ENCODE measurements at places on chromosomes 2 and 18. TPM values are rescaled to one million over a fixed set of nuclear protein-coding genes. Genes with fewer than 3 reads are reported as not detected.

The TNS1 gene
- total RNA-seq, result 3.2 TPM

The CIDEA gene
- not detected for total RNA-seq

DNA sequence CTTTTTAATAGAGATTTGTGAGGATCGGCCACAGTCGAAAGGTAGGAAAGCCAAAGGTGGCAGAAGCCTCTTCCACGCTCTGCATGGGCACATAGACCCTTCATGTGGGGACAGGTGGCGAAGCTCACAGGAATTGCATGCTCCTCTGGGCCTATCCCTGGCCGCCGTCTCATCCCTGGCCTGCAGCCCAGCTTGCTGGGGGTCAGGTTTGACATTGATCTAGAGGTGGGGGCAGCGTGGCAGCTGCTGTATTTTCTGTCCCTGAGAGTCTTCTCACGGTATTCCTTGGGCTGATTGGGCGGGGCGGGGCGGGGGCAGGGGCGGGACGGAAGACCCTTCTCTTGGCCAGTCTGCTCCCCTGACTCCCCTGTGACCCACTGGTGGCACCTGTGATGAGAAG, 48.9 kb downstream of the STK25 start:
- H3K4me1 ChIP-seq, result no peaks in the 10 kb centered on the region
- no peaks in the 10 kb centered on the region for H3K36me3 ChIP-seq
- H3K27ac ChIP-seq, result no peak overlapping the region
- no peak for DNase-seq
- H3K4me3 ChIP-seq, result no peak overlapping the region
- peaks cover 7% of the 10 kb centered on the region for H3K27me3 ChIP-seq

The PKDCC gene
- 959 TPM for total RNA-seq

DNA sequence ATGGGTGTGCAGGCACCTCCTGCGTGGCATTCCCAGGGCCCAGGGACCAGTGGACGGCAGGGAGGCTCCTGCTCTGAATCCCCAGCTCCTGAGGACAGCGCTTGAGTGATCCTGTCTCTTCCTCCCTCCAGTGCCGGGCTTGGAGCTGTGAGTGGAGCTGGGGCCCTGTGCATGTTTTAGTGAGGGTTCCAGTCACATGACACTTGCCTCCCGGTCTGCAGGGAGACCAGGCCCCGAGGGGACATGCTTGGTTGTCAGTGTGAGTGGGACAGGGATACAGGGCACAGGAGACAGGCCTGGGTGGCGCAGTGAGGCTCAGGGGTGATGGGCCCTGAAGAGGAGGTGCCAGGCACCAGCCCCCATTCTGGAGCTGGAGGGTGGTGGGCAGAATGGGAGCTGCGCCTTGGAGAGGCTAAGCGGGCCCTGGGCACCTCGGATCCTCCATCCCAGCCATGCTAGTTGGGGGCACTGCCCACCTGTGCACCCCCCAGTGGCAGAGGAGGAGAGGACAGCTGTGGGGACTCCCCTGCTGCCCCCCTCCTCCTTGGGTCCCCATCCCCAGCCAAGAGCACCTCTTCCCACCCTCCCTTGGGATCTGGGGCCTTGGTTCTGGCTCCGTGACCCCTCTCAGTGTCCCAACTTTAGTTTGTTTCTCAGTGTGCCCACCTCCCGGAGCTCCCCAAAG, 12.0 kb downstream of the ARHGEF4 start:
- no peak overlapping the region for H3K4me3 ChIP-seq
- H3K27me3 ChIP-seq, result peaks cover 5% of the 10 kb centered on the region
- DNase-seq, result no peak
- H3K4me1 ChIP-seq, result peaks cover 11% of the 10 kb centered on the region
- H3K27ac ChIP-seq, result no peak overlapping the region

DNA sequence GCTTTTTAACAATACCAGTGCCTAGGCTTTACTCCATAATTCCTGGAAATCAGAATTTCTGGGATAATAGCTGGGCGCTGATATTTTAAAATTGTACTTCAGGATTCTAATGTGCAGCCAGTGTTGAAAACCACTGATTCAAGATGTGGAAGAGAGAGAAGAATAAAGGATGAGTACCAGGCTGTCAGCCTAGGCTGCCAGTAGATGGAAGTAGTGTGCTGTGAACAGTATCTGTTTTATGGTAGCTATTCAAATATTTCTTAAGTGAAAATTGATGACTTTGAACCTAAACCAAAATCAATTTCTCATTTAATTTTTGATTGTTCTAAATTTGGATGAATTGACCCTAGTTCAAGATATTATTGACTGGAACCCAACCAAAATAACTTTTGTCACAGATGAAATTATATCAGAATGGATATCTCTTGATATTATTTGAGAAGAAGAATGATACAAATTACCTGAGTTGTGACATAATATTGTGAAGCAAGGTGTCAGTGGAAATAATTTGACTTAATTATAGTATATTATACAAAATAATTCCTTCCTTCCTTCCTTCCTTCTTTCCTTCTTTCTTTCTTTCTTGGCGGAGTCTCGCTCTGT, 88.0 kb downstream of the COMMD1 start:
- H3K27me3 ChIP-seq, result no peaks in the 10 kb centered on the region
- H3K36me3 ChIP-seq, result no peaks in the 10 kb centered on the region
- H3K4me3 ChIP-seq, result no peak overlapping the region
- peaks cover 2% of the 10 kb centered on the region for H3K4me1 ChIP-seq

GRCh38 chr2:103459283-103459682, 697.5 kb downstream of the TMEM182 start:
- H3K27ac ChIP-seq, result no peak overlapping the region
- no peak for DNase-seq
- no peaks in the 10 kb centered on the region for H3K36me3 ChIP-seq
- H3K27me3 ChIP-seq, result no peaks in the 10 kb centered on the region
- peaks cover 2% of the 10 kb centered on the region for H3K4me1 ChIP-seq

- DNase-seq, result no peak
- H3K4me1 ChIP-seq, result peaks cover 5% of the 10 kb centered on the region
Measured at GRCh38 chr18:44627280-44627679, 53.4 kb upstream of the SETBP1 start.

The ANKRD23 gene
- 5.7 TPM for total RNA-seq

- H3K4me3 ChIP-seq, result no peak overlapping the region
- DNase-seq, result no peak
- peaks cover 5% of the 10 kb centered on the region for H3K27me3 ChIP-seq
- H3K36me3 ChIP-seq, result no peaks in the 10 kb centered on the region
- no peak overlapping the region for H3K27ac ChIP-seq
Measured at GRCh38 chr2:237863102-237863511, 3.7 kb downstream of the RAMP1 start.

DNA sequence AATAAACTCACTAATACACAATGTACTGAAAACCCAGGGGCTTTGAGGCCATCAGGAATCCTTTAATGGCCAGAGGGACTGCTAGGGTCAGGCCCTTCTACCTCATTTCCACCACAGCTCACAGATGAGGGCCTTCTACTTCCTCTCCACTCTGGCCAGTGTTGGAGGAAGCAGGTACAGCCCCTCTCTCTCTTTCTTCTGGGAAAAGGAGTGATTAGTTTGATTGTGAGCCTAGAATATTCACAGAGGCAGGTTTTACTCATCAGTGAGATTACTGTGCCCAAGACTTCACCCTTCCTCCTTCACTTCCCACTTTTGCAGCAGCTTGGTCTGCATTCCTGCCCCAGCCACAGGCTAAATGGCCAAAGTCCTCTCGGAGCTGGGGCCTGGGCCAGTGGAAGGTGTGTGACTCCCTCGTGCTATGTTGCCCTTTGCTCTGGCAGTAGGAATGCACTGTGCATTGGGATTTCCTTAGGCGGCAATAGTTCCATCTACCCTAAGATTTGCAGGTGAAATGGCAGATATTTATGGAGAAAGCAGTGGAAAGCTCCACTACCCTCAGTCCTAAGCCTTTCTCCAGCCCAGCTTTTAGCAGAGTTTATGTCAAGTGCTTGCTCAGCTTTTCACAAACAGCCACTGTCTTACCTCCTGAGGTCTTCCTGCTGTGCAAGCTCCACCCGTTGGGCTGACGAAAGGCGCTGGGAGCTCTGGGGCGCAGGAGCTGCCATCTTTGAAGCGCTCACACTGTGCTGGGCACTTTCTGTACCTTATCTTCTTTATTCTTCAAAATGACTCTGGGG, 36.2 kb upstream of the YES1 start:
- H3K36me3 ChIP-seq, result no peaks in the 10 kb centered on the region
- H3K4me1 ChIP-seq, result no peaks in the 10 kb centered on the region
- H3K4me3 ChIP-seq, result no peak overlapping the region
- H3K27ac ChIP-seq, result no peak overlapping the region
- no peak for DNase-seq

GRCh38 chr2:137670111-137670510, 294.2 kb upstream of the HNMT start:
- H3K4me3 ChIP-seq, result no peak overlapping the region
- no peak for DNase-seq
- H3K36me3 ChIP-seq, result no peaks in the 10 kb centered on the region

The SERPINB11 gene
- total RNA-seq, result not detected

The KIAA2012 gene
- total RNA-seq, result not detected

The WDR33 gene
- 54.5 TPM for total RNA-seq

DNA sequence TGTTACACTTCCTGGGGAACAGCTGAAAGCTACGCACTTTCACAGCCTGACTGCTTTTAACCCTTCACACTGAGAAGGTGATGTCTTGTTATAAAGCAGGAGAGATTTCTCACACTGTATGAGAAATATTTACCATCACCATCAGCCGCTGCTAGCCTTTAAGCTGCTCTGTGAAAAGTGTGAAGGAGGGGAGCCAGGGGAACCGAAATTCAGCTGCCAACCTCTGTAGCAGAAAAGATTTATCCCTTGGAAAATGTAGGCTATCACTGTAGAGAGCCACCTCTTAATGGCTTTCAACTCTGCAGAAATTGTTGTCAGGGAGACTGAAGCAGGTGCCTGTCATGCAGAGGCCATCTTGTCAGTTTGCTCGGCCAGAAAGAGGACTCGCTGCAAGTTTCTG, 145.3 kb downstream of the SP3 start:
- no peaks in the 10 kb centered on the region for H3K36me3 ChIP-seq
- no peak overlapping the region for H3K27ac ChIP-seq
- H3K27me3 ChIP-seq, result no peaks in the 10 kb centered on the region
- no peak overlapping the region for H3K4me3 ChIP-seq
- no peaks in the 10 kb centered on the region for H3K4me1 ChIP-seq

The ASXL3 gene
- 45.6 TPM for total RNA-seq

The LINC00305 gene
- not detected for total RNA-seq

- H3K4me1 ChIP-seq, result peaks cover 10% of the 10 kb centered on the region
- H3K36me3 ChIP-seq, result no peaks in the 10 kb centered on the region
- no peak overlapping the region for H3K4me3 ChIP-seq
- peaks cover 8% of the 10 kb centered on the region for H3K27me3 ChIP-seq
- DNase-seq, result peak; percentile 65
Measured at GRCh38 chr2:238160206-238161129, 1.7 kb downstream of the ERFE start.

The MYL12B gene
- total RNA-seq, result 123 TPM

The PRSS56 gene
- not detected for total RNA-seq
